ENCODE measurements at places on chromosomes 4 and X.

GRCh38 chr4:68180849-68181526, 51.3 kb upstream of the TMPRSS11F start:
- DNase-seq, result no peak

- DNase-seq, result no peak
Observed at GRCh38 chr4:181711387-181711786, 531.8 kb upstream of the TENM3 start.

- DNase-seq, result no peak
Observed at GRCh38 chr4:10577508-10578426, 106.8 kb downstream of the CLNK start.

- DNase-seq, result no peak
Observed at GRCh38 chrX:71128166-71128833, 9.9 kb downstream of the MED12 start.

- DNase-seq, result no peak
Observed at GRCh38 chr4:7422898-7423180, 11.9 kb downstream of the PSAPL1 start.

DNA sequence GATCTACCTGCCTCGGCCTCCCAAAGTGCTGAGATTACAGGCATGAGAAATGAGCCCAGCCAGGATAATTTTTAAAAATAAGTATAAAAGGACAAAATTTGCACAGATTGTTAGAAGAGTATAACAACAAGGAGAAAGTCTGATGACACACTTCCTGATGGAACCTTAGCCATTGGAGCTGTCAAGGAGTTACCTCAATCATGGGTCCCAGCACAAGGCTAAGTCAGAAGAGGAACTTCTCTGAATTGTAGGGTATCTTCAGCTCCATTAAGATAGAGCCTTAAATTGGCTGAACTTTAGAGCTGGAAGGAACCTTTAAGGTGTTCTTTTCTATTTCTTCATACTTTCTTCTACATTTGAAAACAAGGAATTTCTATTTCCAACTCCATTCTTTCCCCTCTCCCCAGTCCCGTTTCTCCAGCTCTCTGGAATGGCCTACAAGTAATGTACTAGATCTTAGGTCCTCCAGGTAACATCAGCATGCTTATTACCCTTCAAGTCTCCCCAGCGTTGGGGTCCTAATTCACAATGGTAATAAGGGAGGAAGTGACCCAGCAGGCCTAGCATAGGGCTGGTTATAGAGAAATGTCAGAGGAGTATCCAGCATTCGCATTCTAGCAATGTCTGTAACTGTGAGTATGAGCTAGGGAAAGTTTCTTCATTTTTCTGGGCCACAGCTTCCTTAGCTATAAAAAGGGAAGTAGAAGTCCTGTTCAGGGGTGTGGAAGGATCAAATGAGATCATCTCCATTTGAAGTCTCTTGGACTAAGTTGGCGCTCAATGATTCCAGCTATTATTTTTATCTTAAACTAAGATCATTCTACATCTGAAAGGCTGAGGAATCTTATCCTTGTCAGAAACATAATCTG, 18.5 kb upstream of the RBPJ start:
- no peak for DNase-seq

DNA sequence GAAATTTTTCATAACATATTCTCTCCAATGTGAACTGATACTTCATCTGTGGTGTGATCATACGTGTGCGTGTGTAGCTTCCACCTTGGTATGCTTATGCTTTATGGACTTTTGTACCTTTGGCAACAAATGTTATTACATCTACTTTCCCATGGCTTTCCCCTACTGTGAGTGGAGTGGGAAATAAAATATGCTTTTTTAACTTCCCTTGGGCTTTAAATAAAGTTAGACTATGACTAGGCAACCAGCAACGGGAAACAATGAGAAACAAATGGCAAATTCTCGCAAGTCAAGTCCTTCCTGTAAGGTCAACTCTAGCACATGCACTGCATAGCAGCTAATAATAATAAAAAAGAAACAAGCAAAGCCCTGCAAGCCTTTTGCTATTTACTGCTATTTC, 205.0 kb upstream of the PDE5A start:
- DNase-seq, result no peak

DNA sequence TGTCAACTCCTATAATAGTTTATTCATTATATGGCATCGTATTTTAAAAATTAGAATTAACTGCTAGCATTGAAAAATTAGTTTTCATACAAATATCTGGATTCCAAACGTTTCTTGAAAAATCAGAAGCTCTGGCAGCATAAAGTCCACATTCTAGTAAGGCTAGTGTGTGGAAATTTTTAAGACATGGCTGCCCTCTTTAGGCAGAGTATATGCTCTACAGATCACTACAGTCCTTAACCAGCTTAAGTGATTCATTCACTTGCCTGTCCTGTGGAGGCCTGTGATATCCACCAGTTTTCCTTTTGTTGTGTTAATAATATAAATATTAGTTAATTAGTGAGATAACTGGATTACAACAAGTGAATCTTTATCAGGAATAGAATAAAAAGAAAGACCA, 287.2 kb downstream of the OPHN1 start:
- no peak for DNase-seq

GRCh38 chr4:6751611-6752485, 30.7 kb upstream of the KIAA0232 start:
- DNase-seq, result no peak

GRCh38 chr4:150164956-150165629, 86.8 kb downstream of the DCLK2 start:
- DNase-seq, result no peak

- no peak for DNase-seq
Observed at GRCh38 chr4:175530655-175531054, 281.4 kb downstream of the GPM6A start.

DNA sequence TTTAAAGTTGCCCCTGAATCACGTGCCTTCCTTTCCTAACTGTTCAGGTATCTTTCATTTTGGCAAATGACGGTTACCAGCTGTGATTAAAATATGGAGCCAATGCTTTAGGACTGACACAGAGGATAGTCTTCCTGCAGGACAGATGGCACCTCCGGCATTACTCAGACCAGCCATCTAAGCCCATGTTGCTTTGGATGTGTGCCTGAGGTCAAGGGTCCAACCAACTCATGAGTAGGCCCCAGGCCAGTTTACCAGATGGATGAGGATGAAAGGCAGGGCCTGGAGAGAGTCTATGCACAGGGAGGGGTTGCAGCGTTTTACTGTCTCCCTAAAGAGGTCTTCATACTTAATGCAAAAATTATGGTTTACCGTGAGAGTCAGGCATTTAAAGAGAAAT, 174.0 kb upstream of the GATB start:
- DNase-seq, result no peak

- no peak for DNase-seq
Observed at GRCh38 chr4:156638334-156638733, 333.3 kb downstream of the PDGFC start.

DNA sequence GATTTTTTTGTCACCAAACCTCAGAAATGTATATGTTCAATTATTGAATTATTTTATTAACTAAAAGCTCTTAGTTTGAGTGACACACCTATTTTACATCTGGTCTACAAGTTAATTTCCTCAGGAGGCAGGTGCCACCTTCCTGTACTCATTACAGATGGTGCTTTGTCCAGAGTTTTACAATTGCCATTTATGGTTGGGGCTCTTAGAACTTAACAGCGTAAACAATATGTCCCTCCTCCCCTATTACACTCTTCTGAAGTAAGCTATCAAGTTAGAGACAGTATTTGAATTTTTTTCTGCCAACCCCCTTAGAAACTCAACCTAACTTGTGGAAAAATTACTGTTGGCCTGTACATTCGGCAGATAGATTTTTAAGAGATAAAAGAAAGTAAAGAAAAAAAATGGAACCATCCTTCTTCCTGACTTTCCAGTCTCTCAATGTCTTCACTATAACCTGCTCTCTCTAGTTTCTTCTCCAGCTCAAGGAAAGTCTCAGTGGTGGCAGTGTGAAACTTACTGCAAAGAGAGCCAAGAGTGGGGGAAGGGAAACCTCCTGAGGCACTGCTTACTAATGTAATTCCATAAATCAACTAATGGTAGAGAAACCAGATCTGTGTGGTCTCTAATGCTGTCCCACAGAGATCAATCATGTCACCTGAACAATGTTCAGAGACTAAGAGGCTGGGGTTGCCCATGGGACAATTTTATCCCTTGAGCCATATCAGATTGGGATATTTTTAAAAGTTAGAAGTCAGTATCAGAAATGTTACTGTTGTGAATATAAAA, 7.8 kb downstream of the CXXC4 start:
- DNase-seq, result no peak

DNA sequence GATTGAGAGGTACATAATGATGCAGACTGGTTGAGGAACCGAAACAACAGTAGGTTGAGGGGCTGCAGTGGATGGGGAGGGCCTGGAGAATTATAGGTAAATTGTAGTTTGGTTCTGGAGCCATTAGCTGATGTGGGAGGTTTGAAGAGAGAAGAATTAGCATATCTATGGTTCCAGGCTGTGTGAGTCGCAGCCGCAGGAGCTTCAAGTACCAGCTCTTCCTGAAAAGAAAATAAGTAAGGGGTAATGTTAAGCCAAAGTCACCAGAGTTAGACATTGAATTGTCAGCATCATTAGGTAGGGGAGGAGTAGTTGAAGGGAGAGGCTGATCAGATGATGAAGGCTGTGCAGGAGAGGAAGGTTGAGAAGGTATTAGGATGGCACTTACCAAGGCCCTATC, 29.5 kb downstream of the PF4 start:
- no peak for DNase-seq

DNA sequence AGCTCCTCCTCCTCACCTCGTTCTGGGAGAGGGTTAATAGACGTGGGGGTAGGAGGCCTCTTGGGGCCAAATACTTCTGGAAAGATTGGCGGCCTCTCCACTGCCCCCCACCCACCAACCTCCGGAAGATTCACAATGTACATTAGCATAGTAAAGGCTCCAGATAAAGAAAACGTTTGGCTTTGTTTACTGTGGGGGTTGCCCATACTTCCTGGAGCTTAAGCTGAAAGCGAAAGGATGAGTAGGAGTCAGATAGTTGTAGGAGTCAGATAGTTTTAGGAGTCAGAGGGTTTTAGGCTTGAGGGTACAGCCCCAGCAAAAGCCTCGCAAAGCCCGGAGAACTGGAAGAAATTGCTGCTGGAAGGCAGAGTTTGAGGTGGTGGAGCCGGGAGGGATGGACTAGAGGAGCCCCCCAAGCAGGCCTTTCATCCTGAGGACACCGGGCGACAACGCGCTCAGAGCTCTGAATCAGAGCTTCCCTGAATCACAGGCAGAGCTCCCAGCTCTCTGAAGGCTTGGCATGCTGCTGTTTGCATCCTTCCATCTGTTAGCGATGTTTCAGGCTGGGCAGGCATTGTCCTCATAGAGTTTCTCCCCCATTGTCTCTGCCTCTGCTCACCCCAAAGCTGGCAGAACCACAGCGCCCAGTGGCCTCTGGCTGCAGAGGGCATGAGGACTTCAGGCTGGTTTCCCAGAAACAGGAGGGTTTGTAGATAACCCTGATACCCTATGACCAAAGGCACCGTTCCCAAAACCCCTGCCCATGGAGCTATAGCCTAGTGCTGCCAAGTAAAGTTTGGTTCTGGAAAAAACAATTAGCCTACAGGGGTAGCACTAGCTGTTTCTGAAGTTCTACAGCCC, 280.7 kb downstream of the BCOR start:
- DNase-seq, result no peak

DNA sequence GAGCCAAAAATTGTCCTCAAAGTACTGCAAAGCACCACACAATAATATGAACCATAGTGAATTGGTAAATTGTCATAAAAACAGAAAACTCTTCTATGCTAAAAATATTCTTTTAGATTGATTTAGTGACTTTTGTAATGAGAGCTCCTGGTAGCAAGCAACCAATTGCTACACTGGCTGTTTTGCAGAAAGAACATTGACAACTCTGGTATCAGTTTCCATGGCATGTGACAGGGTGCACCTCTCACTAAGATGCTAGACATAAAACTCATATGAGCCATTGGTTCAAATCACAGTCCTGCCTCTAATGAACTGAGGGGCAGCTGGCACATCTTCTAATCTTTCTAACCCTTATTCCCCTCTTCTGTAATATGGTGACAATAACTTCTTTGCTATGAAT, 212.2 kb downstream of the HS3ST1 start:
- no peak for DNase-seq

GRCh38 chr4:141706445-141706844, 70.1 kb downstream of the IL15 start:
- DNase-seq, result no peak

GRCh38 chr4:88900432-88900831, 156.6 kb downstream of the FAM13A start:
- DNase-seq, result no peak

DNA sequence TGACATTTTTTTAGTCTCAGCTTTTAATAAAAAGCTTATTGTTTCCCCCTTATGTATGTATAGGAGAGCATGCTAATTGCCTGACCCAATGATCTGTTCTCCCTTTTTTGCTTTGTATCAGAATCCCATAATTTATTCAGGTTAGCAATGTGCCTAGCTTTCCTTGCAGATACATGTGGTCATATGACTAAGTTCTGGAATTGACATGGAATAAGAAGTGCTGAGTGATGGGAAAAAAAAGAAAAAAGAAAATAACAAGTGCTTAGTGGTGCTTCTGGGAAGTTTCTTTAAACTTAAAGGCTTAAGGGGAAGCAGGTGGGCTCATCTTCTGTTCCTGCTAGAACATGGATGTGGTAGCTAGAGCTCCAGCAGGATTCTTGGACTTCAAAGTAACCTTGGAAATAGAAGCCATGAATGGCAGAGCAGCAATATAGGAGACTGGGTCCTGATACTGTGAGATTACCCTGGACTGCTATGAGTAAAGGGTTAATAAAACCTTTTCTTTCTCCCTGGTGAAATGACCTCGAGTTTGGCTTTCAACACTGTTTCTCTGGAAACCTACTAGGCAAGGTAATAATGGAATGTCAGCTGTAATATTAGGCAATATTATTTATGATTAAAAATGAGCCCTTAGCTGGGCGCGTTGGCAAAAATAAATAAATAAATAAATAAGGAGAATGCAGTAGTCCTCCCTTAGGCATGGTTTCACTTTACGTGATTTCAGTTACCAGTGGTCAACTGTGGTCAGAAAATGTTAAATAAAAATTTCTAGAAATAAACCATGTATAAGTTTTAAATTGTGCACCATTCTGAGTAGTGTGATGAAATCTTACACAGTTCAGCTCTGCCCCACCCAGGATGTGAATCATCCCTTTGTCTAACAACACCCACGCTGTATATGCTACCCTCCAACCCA, 16.7 kb upstream of the RBM41 start:
- DNase-seq, result no peak

DNA sequence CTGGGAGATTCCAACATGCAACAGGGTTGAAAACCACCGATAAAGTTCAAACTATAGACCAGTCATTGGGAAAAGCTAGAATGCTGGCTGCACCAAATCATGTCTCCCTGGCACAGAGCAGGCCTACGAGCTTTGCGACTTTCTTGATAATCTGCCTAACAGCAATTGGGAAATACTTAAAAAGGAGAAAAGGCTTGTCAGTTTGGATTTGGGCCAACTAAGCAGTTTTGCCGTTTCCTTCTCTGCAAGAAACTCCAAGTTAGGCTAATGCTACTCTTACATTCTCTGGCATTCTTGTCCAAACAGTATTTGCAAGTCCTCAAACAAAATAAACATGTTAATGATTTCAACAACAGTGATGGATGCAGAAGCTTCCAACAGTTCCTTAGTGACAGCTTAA, 87.9 kb downstream of the PDK3 start:
- no peak for DNase-seq

GRCh38 chr4:80058740-80059139, 14.3 kb downstream of the ANTXR2 start:
- DNase-seq, result no peak

GRCh38 chr4:48766131-48766792, 13.8 kb downstream of the FRYL start:
- DNase-seq, result no peak

GRCh38 chrX:23720117-23720677, 22.9 kb downstream of the ACOT9 start:
- no peak for DNase-seq
